ENCODE measurements at places on chromosomes 7 and 10.

- no peak for DNase-seq
Measured at GRCh38 chr7:36045830-36046341, 107.2 kb upstream of the EEPD1 start.

GRCh38 chr10:120456626-120457430 is at the start of gene PLPP4:
Gene PLPP4, plus strand, starts transcription at chr10:120457227. Its CDS starts 79 bp downstream, at chr10:120457306.
- no peak for DNase-seq

DNA sequence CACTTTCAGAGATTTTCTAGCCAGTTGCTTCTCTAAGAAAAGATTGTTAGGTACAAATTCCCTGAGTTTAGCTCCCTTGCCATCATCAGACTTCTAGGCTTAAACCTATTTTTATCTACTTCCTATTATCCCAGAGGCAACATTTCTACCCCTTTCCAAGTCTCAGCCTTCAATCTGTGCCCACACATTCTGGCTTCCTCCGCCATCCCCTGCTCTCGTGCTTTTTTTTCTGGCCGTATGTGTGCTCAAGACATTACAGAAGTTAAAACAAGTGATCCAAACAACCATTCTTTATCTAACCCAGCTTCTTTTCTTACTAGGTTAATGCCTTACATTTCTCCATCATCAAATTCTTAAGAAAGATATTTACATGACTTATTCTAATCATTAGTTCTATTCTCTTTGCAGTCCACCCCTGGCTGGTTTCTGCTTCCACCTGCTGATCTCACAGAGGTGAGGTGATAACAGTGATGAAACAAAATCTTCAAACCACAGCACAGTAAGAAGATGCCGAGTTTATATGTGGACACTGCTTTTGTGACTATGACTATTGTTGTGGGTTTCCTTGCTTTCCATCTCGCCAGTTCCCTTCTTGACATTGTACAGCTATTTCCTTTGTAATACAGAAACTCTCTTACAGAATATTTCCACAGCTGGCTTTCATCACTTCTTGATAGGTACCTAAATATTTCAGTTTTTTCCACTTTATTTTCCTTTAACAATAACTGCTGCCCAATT is 18.3 kb upstream of the CDK6 start:
- DNase-seq = no peak

DNA sequence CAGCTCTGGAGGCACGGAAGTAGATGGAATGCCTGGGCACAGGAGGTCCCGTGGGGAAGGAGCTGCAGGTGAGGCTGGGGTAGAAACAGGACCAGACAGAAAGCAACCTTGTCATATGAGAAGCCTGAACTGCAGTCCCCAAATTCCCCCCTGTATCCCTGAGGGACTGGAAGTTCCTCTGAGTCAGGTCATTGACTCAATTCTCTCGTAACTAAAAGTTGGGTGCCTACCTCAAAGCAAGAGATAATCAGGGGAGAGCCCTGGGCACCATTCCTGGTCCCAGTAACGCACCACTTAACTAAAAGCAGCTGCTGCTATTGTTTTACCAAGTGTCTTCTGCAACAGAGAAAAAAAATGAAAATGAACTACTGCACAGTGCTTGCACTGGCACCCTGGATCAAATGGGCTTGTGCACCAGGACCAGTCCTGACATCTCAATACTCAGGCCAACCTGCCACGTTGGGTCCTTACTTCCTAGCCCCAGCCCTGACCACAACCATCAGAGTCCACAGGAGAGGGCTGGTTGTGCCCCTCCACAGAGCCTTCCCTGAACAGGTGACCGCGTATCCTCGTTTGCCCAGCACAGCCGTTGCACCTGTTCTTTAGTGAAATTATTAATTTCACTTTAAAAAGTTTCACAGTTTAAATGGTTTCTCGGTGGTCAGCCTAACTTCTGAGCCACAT is 79.3 kb downstream of the GRID1 start:
- DNase-seq = no peak

GRCh38 chr10:127486355-127486754 is 62.8 kb upstream of the NPS start:
- DNase-seq = no peak

GRCh38 chr10:95605163-95605562 is 44.0 kb upstream of the SORBS1 start:
- DNase-seq = no peak

- DNase-seq = no peak
Measured at GRCh38 chr7:84838857-84839256, 348.0 kb downstream of the SEMA3D start.

- no peak for DNase-seq
Measured at GRCh38 chr7:30053068-30053467, 24.9 kb downstream of the PLEKHA8 start.

DNA sequence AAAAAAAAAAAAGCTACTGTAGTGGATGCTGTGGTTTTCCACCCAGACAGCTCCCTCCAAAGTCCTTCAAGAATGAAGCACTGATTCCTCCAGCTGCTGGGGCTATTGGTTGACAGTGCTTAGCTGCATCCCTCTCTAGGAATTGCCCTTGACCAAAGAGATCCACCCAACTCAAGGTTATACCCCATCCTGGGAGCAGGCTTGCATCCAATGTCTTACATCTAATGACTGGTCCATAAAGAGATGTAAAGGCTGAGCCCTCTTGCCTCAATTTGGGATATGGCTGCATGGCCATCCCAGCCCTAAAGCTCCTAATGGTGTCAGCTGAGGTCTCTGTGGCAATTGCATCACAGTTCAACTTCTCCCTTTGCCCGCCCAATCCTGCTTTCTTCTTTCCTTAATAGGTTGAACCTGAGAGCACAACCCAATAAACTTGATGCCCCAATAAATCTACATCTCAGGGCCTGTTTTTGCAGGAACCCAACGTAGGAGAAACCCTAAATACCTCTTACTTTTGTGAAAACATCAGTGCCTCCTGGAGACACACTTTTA is 4.4 kb downstream of the GPR37 start:
- DNase-seq = no peak

DNA sequence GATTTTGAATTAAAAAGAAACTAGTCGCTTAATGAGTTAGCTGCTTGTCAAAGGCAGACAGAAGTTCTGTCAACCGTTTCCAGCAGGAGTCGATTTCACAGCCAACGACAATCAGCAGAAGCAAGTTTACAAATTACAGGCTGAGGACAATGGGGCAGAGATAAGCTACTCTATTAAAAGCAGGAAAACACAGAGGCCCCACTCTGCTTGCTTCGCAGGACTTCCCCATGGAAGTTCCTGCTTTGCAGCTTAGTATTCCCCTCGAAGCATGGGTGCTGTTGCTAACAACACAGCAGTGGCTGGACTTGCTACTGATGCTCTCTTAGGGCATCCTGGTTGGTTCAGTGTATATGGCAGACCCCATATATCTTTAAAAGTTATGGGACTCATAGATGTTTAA is 50.8 kb upstream of the KLF6 start:
- no peak for DNase-seq

DNA sequence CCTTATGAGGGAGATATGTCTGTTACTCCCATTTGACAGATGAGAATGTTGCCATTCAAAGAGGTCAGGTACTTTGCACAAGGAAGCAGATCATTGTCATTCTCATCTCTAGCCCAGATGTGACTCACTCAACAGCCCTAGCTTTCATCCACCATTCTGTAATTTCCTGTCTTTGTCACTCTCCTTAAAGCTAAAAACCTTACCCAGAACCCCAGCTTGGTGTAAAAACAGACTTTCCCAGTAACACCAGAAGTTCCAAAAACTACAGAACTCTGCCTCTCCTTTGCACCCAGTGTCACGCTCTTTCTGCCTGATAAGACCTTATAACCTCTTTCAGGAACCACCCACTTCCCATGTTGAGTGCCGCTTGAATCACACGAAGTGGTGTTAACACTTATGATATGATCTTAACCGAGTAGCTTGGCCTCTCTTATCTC is 89.1 kb upstream of the SP4 start:
- DNase-seq = peak; percentile 34

DNA sequence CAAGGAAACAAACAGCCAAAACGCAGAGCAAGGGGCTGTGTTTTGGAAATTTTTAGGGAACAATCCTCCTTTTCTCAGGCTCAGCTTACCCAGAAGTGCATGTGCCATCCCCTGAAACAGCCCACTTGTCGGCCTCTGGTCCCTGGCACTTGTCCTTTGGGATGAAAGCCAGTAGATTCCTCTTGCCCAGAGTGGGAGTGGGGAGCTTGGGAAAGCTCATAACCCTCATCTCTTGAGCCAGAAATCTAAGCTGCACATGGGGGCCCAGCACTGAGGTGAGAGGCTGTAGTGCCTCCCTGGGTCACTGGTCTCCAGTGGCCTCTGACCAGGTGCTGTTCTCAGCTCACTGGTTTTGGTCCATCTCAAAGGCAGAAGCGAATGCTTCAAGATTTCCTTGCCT is 150.3 kb downstream of the RNF216 start:
- no peak for DNase-seq

DNA sequence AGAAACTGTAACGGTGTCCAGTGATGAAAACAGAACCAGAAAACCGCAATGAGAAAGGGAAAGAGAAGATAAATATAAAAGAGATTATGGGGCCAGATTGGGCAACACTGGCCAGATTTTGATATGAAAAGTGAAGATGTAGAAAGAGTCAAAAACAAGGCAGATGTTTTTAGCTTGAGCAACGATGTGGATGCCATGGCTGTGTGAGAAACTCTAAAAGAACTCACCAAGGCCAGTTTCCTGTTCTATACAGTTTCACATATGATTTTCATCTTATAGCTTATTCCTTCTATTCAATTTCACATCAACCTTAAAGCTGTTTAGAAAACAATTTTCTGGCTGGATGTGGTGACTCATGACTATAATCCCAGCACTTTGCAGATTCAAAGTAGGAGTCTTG is 36.3 kb downstream of the CSTF2T start:
- no peak for DNase-seq

DNA sequence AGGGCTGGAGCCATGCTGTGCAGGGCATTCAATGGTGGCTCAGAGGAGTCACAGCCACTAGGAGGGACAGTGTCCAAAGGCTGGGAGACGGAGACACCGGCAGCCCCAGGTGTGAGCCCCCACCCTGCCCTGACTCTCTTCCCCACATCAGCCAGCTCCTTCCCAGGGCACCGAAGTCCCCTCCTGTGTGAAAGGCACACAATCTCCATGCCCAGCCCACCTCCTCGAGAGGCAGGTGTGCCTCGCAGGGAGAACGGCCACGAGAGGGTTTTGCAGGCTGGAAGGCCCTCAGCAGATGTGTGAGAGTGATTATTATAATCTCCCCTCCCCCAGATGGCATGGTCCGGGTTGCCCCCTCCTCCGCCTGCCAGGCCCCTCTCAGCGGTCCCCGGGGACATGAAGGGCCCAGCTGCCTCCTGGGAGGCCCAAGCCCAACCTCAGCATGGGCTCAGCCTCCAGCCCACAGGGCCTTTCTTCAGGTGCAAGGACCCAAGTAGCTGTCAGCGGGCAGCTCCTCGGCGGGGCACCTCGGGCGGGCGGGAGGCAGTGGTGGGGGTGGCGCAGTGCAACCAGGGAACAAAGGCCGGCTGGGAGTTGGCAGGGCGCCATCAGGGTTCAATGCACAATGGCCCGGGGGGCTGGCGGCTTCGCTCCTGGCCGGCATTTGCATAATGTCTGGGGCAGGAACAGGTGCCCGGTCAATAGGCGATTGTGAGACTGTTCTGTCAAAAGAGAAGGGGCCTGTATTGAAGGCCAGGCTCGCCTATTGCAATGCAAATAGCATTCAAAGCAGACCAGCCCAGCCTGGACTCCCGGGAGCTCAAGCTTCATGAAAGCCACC is 155.3 kb upstream of the ZMIZ1 start:
- no peak for DNase-seq

- no peak for DNase-seq
Measured at GRCh38 chr10:62069452-62070178, 168.1 kb downstream of the ARID5B start.

GRCh38 chr7:73786588-73786987 is 16.5 kb upstream of the CLDN3 start:
- no peak for DNase-seq

- DNase-seq = no peak
Measured at GRCh38 chr10:69899727-69900595, 98.3 kb downstream of the COL13A1 start.

GRCh38 chr10:6363511-6363910 is 160.8 kb downstream of the PFKFB3 start:
- no peak for DNase-seq

DNA sequence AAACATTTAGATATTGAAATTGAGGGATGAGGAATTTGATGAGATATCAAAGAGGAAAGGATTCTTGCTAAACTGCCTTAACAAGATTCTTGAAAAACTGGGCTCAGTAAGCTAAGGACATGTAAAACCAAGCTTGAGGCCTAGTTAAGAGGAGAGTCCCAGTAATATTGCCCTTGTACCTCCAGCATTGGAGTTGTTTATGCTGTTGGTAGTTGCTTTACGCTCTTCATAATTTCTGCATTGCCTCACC is 156.1 kb upstream of the TRIM24 start:
- DNase-seq = no peak

GRCh38 chr7:38934051-38934450 is 25.1 kb upstream of the VPS41 start:
- DNase-seq = no peak

DNA sequence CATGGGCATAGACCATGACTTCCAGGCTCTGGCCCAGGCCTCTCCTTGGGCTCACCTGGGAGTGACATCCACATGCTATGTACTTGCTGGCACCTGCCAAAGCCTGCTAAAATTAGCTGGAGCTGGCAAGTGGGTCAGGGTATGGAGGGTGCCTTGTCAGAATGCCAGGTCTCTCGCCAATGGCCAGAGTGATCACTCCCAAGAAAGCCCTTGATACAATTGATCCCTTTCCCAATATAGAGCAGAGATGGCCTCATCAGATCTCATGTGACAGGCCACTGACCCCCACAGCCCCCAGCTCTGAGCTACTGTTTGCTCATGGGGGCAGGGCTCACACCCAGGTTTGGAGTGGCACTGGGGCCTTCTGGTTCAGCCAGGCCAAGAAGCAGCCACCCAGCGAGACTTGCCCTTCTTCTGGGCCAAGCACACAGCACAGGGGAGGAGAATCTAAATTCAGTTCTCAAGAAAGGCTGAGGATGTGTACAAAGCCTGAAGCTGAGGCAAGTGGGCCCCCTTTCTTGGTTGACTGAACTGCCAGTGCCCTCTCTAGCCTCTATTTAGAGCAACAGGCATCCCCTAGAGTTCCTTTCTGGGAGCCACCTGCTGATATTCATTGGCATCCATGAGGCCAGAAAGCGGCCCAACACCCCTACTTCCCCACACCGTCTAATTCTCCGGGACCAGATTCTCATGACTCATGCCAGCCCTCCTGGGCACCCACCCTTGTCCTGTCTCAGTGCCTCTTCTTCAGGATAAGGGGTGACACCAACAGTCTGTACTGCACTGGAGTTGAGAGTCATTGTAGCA is 18.9 kb upstream of the MYL7 start:
- DNase-seq = no peak

GRCh38 chr7:98314469-98314868 is 33.0 kb downstream of the BRI3 start:
- no peak for DNase-seq
